Uterus (tissue), 4 donors: ENCODE measurements at places on chromosomes 6 and 20. TPM values are rescaled to one million over a fixed set of nuclear protein-coding genes. Genes with fewer than 3 reads are reported as not detected.

Gene SLC32A1
- total RNA-seq = not detected

DNA sequence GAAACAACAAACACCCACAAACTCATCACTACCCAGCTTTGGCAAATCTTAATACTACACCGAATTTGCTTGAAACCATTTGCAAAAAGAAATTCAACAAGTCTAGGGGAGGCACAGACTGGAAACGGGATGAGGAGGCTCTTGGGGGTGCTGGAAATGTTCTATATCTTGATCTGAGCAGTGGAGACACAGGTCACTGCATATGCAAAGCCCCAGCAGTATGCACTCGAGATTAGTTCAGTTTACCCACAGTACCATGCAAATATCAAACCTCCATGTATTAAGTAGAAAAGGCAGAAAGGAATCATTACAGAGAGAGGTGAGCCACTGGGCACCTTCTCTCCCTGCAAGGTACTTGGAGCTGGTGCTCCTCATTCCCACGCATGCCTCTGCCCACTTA, 75.9 kb downstream of the PREX1 start:
- no peak for DNase-seq

Gene CGA
- total RNA-seq = not detected

Gene PPP1R3G
- total RNA-seq = 2.6 TPM

GRCh38 chr6:6386010-6386409, 65.5 kb upstream of the F13A1 start:
- DNase-seq = no peak

DNA sequence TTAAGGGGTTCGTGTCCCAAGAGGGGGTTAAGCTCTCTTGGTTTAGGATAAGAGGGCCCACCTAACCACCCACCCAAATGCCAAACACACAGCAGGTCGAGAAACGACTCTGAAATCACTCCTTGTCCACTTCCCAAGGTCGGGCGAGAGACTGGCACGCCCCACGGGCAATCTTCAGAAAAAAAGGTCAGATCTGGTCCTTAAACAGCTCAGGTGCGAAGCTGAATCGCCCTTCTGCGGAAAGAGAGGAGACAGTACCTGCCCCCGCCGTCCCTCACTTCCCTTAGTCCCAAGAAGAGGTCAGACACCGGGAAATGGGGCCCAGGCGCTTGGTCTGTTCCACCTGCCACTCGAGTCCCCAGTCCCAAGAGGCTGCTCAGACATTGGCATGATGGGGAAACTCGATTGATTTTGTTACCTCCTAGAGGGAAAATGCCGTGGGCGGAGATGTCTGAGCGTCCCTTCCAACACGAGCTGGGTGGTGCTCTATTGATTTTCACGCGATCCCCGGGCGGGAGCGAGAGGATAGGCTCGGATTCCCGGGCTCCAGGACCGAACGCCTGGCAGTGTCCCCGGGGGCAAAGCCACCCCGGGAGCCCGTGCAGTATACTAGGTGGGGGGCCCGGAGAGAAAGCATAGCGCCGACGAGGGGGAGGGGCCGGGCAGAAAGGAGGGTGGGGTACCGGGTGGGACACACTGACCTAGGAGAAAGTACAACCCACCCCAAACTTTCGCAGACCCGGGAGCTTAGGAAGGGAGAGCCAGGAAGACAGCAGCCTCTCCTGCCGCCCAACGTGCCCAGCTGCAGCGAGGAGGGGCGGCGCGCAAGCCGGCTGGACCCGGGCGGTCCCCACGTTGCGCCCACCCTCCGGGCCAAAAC, 1.1 kb upstream of the SAMD5 start:
- DNase-seq = peak; percentile 18

DNA sequence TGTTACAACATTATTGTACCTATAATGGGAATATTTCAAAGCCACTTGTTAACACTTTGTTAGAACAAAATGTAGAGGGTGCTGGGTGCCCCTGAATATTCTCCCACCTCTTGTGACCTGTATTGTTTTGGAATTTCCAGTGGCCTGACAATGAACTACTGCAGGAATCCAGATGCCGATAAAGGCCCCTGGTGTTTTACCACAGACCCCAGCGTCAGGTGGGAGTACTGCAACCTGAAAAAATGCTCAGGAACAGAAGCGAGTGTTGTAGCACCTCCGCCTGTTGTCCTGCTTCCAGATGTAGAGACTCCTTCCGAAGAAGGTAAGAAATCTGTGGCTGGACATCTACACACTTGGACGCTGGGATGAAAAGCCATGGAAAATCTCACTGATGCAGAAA, 28.9 kb downstream of the PLG start:
- DNase-seq = no peak

GRCh38 chr6:163392533-163392932, 22.0 kb upstream of the QKI start:
- no peak for DNase-seq

DNA sequence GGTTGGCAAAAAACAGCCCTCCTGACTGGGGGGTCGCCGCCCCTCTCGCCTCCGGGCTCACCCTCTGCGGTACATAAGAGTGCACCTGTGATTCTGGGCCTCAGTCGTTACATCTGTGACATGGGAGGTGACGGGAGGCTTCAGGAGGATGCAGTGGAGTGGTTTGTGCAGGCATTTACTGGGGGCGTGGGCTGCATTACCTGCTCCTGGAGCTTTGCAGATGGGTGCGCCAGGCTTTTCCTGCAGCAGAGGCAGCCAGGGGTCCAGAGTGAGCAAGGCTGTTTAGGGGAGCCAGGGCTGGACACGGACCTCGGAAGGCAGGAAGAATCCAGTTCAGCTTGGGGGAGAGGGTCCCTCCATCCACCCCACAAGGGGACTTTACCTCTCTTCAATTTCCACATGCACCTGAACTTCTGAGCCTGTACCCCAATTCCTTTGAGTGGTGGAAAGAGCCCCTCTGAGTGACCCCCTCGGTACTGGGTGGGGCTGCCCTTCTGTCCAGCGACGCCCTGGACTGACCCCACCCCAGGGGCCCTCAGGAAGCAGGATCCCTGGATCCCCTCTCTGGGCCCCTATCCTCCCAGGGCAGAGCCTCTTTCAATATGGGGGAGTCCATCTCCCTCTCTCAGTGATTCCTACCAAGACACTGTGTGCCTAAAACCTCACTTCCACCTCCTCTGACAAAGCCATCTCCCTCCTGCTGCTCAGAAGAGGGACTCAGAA, 134.0 kb downstream of the TAF4 start:
- DNase-seq = no peak

- DNase-seq = peak; percentile 79
Observed at GRCh38 chr6:158868890-158869825, 50.0 kb upstream of the EZR start.

Gene SRSF12
- total RNA-seq = not detected

Gene SEMG1
- not detected for total RNA-seq

Gene PNLDC1
- 0.69 TPM for total RNA-seq

DNA sequence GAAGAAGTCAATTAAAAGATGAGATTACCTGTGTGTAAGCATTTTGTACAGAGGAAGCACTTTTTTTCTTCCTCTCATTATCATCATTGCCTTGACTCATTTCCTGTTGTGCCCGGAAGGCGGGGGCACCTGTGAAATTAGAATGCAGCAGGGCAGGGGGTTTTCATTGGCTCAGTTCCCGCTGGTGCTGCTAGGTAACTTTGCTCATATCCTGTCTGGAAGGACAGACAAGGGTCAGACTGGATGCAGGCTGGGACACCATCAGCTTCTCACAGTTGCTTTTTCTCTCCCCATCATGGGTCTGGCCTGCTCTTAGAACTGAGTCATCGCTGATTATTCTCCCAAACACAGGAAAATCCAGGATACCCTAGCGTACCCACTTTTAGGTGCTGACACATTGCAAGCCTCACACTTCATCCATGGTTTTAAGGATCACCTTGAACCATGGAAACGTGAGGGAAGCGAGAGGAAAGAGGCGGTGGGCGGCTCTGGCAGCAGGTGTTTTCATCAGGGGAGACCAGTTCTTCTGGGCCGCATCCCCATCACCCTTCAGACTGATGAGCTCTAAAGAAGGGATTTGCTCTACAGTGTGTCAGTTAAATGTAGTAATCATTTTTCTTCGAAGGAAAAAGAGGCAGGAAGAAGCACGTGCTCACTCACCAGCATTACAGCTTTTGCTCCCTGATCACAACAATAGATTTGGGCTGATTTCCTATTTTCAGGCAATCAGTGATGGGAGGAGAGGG, 195.7 kb upstream of the SASH1 start:
- DNase-seq = no peak

GRCh38 chr6:5979650-5980420, 26.9 kb downstream of the NRN1 start:
- DNase-seq = no peak

DNA sequence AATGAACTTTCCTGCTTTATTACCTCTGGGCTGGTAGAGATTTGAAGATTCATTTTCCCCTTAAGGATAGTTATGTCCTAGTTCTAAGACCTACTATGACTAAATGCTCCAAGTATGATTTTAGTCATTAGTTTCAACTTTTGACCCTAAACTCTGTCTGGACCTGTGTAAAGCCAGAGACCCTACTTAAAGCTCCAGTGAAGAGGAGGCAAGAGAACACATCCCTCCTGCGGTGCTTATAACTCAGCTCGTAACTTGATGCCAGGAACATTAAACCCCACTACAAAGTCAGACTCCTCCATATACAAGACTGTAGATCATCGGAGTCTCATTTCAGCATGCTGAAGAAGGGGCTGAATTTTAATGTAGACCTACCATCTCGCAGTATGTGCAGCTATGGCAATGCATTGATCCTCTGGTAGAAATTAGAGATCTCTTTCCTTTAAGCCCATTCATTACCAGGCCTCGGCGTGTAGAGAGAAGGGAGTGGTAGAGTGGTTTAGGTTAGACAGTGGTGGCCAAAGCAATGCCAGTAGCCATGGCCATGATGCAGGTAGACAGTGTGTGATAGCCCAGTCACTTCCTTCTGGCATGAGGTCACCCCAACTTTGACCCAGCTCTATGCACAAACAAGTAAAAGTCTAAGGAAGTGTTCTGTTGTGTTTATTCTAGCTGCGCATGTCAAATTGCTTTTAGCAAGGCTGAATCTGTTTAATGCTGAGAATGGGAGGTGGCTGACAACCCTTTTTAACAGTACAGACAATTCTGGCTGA, 34.8 kb upstream of the MYB start:
- DNase-seq = no peak
